NCI-H446 (cell line): ENCODE measurements at places on chromosomes 13 and 19.

DNA sequence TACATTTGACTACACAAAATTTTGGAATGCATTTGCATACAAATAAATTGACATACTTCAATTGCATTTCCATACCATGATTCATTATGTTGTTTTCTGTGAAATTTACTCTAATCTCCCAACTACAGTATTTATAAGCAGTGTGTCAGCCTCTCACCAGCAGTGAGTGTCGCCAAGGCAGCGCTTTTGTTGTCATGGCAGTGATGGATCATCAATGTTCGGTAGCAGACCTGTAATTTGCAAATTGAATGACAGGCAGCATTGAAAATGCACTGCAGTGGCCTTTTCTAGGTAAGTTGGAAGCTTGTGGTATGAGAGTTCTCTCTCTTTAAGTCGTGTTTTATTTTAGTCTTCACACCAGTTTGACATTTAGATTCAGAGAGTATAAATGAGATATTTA lies 534.1 kb downstream of the PCDH17 start:
- no peak for DNase-seq

DNA sequence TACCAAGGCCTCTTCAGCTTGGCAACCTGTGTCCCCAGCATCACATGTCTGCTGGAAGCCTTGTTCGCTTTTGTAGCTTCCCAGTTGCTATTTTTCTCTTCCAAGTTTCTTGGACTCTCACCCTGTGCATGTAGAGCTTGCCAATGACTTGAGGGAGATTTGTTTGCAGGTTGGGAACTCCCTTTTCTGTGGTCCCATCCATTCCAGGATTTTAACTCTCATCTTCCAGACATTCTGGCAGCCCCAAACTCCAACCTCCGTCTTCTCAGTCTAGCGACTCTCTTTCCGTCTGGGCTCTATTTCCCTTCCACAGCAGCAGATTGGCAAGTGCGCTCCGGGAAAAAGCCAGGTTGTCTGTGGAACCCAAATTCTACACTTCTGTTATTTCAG lies 9.0 kb downstream of the PLAUR start:
- DNase-seq = no peak

GRCh38 chr19:15702534-15702930 lies 25.3 kb upstream of the OR10H2 start:
- DNase-seq = peak; percentile 14

DNA sequence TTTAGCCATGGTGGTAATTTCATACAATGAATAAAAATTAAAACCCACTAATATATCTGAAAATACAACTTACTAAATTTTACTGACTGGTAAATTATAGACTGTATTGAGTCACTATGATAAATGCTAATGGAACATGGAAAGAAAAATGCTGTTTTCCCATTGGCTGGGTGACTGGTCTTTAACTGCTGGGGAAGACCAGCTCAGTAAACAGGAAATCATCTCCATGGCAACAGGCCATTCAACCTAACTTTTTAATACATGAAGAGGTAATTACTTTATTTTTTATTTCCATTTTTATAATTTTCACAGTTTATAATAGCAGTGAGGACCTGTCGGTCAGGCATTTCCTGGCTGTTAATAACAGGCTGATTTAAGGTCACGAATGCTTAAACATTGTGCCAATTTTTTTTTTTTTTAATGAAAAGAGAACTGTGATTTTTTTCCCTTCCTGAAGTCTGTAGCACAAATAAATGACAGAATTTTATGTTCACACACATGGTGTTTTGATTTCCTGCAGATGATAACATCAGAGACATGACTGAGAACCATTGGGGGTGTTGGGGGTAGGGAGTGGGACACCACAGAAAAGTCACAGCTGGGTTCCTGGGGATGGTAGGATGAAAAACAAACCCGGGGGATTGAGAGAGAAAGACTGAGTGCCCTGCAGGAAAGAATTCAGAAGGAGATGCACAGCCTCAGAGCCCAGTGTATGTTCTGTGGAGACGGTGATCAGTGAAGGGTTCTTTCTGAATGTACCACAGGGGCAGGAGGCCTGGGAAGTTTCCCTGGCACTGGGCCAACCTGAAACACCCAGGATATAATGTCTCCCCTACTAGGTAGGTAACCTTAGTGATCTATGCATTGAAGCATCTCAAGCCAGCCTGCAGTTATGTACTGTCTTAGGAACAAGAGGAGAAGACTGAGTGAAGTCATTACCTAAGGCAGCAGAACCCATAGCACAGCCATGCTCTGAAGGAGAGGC lies 297.1 kb downstream of the COG6 start:
- DNase-seq = no peak

DNA sequence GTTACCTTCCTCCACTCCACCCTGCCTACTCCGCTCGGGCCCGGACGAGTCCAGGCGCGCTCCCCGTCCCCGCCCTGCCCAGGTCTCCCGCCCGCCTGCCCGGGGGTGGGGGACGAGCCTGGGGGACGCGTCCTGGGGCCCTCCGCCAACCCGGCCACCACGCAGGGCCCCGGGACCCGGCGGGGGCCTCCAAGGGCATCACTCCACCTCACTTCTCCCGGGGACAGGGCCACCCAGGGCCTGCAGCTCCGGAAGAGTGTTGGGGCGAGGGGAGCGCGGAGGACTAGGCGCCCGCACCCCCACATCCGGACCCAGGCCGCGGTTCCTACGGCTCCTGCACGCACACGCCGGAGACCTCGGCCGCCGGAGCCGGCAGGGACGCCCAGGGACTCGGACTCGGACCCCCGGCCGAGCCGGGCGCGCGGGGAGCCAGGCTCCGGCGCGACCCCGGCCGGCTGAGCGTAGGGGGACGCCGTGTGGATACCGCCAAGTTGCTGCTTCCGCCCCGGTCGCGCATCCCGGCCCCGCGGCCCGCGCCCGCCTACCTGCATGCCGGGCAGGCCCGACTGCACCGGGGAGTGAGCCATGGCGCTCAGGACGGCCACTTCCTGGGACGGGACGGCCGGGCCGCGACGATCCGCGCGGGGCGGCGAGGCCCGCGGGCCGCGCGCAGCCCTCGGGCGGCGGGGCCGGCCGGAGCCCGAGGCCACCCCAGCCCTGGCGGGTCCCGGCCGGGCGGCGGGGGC lies 534 bp downstream of the STK24 start:
- DNase-seq = no peak

GRCh38 chr13:27489456-27489855 lies 39.1 kb upstream of the MTIF3 start:
- DNase-seq = peak; percentile 86

GRCh38 chr19:6540918-6541689 lies 10.3 kb downstream of the TNFSF9 start:
- DNase-seq = no peak

- DNase-seq = no peak
Observed at GRCh38 chr19:55261671-55262126, 2.9 kb upstream of the PPP6R1 start.

DNA sequence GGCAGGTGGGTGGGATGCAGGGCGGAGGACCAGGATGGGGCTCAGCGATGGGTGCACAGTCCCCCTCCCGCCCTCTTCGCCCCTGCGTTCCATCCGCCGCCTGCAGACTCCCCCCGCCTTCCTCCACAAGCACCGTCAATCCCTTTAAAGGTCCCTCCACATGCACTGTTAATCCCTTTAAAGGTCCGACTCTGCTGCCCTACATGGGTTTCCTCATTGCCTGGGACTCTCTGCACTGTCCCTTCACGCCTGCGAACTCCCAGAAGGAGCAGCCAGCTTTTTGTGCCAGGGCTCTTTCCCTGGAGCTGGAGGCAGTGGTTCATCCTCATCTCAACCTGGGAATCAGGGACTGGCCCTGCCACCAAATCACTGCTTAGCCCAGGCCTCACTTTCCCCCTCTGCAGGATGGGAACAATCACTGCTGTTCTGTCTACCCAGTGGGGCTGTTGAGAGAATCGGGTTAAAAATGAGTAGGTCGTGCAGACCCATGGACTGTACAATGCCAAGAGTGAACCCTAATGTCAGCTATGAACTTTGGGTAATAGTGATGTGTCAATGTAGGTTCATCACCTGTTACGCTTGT lies 20.4 kb downstream of the ZNF574 start:
- DNase-seq = no peak

DNA sequence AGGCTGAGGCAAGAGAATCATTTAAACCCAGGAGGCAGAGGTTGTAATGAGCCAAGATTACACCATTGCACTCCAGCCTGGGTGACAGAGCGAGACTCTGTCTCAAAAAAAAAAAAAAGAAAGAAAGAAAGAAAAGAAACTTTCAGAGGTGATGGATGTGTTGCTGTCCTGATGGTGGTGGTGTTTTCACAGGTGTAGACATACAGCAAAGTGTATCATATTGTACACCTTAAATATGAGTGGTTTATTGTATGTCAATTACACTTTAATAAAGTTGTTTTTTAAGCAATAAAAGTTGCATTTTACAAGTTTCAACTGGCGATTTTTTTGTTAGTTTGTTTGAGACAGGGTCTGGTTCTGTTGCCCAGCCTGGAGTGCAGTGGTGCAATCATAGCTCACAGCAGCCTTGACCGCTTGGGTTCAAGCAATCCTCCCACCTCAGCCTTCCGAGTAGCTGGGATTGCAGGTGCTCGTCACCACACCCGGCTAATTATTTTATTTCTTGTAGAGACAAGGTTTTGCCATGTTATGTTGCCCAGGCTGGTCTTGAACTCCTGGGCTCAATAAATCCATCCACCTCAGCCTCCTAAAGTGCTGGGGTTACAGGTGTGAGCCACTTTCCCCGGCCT lies 13.5 kb upstream of the INSR start:
- no peak for DNase-seq

DNA sequence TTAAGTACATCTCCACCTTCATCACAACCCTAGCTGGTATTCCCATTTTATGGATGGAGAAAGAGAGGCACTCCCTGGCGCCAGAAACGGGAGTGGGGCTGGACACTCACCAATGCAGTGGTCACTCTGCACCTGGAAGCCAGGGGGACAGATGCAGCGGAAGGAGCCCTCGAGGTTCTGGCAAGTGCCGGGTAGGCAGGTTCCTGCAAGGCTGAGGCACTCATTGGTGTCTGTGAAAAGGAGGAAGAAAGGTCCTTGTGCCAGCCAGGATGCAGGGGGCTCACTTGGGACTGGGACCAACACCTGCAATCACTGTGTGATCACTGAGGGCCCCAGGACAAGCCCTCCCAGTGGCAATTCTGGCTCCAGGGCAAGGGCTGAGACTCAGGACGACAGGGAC lies 41.8 kb downstream of the CCL25 start:
- no peak for DNase-seq

DNA sequence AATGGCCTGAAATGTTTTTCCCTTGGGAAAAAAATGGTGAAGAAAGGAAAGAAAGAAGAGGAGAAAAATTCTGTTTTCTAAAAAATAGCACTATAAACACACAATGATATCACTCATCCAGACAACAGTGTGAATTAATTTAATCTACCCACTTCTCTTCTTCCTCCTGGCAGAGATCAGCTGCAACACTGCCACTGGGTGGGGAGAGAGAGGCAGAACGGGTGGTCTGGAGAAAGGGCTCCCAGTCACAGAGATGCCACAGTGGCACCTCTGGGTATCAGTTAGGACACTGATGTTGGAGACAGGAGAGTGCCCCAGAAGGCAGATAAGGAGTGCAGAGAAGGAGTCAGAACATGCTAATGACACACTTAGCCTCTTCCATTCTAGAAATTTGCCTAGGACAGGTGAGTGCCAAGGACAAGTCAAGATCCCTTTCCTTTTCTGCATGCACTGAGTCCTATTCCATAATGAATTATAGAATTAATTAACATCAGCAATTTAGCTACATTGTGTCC lies 168.6 kb downstream of the SUCLA2 start:
- DNase-seq = no peak

DNA sequence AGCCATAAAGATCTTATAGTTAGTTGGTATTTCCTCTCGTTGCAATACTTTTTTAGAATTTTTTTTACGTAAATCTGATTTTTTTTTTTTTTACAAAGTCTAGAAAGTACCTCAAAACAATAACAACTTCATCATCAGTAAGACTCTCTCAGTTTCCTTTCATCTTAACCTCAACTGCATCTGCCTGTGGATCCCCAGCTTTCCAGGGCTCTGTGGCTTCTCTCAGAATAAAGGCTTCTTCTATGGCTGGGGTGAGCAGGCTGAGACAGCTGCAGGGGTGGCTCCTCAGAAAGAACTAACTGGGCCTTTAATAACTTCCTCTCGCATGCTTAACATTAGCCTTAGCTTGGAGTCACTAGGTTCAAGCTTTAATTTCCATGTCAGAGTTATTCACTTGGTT lies 4.2 kb downstream of the ZNF506 start:
- no peak for DNase-seq

- DNase-seq = no peak
Observed at GRCh38 chr19:5632657-5633056, 9.8 kb downstream of the SAFB start.

DNA sequence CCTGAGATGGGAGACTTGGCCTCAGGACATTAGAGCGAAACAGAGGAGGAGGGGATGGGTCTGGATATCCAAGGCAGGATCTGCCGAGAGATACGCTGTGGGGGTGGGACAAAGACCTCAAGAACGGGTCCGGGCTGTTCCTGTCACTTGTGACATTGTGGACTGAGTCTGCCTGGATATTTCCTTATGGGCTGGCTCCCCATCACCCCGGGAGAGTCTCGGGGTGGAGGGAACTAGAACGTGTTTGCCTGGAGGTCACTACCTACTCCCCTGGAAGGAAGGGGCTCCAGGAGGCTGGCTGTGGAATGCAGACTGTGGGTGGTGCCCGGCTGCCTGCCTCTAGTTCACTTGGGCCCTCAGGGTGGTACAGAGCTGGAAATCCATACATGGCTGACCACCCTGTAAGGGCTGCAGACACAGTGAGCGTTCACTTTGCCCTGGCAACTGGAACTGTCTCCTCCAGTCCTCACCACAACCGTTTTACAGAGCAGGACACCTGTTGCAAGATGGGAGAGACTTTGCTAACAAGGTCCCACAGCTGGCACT lies 26.4 kb downstream of the DNM2 start:
- no peak for DNase-seq
